CD4-positive, CD25-positive, alpha-beta regulatory T cell (primary cell): ENCODE measurements at places on chromosomes 1 and 21. TPM values are rescaled to one million over a fixed set of nuclear protein-coding genes. Genes with fewer than 3 reads are reported as not detected.

ERICH3 gene
- not detected for total RNA-seq

PLEKHG5 gene
- 5.0 TPM for total RNA-seq

AHCTF1 gene
- total RNA-seq = 77.0 TPM

LRRC7 gene
- total RNA-seq = 0.15 TPM

SMCP gene
- not detected for total RNA-seq

MAGOH gene
- 58.1 TPM for total RNA-seq

TNFRSF4 gene
- 65.8 TPM for total RNA-seq

CLIC6 gene
- not detected for total RNA-seq

TMEM39B gene
- 13.1 TPM for total RNA-seq

CNKSR1 gene
- total RNA-seq = 7.0 TPM

EPHB2 gene
- not detected for total RNA-seq

SLAMF9 gene
- total RNA-seq = not detected

MXRA8 gene
- 0.17 TPM for total RNA-seq

LRRIQ3 gene
- 0.44 TPM for total RNA-seq

UBL4B gene
- not detected for total RNA-seq

DISC1 gene
- 25.5 TPM for total RNA-seq

TTC24 gene
- total RNA-seq = 2.3 TPM

DCST1 gene
- 0.32 TPM for total RNA-seq

NSL1 gene
- total RNA-seq = 24.4 TPM

DNA sequence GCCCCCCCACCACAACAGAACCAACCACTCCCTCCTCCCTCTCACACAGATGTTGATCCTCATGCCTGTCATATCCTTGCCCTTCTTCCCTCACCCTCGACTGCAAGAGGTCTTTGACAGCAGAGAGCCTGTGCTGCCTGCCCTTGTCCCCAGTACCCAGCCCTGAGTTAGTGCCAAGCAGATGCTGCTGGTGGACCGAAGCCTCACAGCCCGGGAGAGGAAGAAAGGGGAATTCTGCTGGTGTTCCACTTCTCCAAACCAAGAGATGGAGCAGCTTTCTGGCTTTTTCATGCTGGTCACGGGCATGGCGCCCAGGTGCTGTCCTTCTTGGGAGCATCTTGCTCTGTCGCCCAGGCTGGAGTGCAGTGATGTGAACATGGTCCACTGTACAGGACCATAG lies 69.1 kb downstream of the SLC66A1 start:
- H3K4me1 ChIP-seq = no peaks in the 10 kb centered on the region
- DNase-seq = no peak
- no peak overlapping the region for H3K4me3 ChIP-seq
- no peaks in the 10 kb centered on the region for H3K27me3 ChIP-seq

GRCh38 chr1:177211231-177211630 lies 40.5 kb downstream of the BRINP2 start:
- no peaks in the 10 kb centered on the region for H3K27me3 ChIP-seq
- no peaks in the 10 kb centered on the region for H3K4me1 ChIP-seq
- no peak overlapping the region for H3K4me3 ChIP-seq
- DNase-seq = no peak
- no peak overlapping the region for H3K27ac ChIP-seq

DNA sequence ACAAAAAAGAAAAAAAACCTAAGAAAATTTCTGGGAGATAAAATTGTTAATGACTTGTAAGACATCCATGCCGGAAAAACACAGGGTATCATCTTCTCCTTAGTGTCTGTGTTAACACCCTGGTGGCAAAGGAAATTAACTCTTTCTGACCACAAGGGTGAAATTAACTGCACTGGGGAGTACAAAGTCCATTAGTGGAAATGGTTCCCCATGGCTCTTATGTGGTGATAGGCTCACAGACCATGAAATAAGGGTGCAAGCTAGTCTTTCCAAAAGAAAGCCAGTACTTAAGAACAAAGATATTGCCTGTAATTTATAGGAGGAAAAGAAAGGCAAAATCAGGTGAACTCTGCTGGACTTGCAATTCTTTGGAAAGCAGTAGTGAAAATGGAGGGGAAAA lies 185.4 kb downstream of the LRRIQ3 start:
- no peak overlapping the region for H3K27ac ChIP-seq
- no peaks in the 10 kb centered on the region for H3K36me3 ChIP-seq
- H3K4me3 ChIP-seq = no peak overlapping the region
- H3K27me3 ChIP-seq = no peaks in the 10 kb centered on the region
- H3K4me1 ChIP-seq = no peaks in the 10 kb centered on the region

- no peaks in the 10 kb centered on the region for H3K36me3 ChIP-seq
- H3K4me3 ChIP-seq = no peak overlapping the region
- no peak for DNase-seq
- no peaks in the 10 kb centered on the region for H3K27me3 ChIP-seq
Measured at GRCh38 chr1:87295445-87296110, 33.1 kb upstream of the LMO4 start.

DNA sequence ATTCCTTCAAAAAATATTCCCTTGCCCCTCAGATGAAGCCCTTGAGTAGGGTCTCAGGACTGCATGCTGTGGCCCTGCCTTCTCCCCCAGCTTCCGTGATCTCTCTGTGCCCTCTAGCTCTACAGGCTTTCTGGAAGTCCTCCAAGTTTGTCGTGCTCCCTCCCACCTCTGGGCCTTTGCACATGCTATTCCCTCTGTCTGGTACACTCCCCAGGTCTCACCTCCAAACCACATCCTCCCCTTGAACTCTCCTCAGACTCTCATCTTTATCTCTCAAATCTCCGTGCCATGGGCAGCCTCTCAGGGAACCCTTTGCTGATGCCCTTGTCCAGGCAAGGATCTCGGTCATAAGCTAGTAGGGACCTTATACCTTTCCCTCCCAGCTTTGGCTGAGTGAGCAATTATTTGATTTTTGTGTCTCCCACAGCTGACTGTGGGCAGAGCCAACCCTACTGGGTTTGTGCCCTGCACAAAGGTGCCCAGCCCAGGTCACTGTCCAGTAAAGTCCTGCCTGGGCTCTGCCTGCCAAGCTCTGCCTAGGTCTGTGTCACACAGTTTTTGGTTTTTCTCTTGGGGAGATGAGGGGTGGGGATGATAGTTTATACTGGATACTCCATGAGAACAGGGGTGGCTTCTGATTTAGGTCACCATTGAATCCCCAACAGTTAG lies 188.1 kb downstream of the ZNF281 start:
- no peak overlapping the region for H3K4me3 ChIP-seq
- DNase-seq = peak; percentile 26
- no peaks in the 10 kb centered on the region for H3K27me3 ChIP-seq
- H3K4me1 ChIP-seq = peaks cover 16% of the 10 kb centered on the region

GRCh38 chr1:97832481-97832880 lies 88.4 kb downstream of the DPYD start:
- H3K27me3 ChIP-seq = no peaks in the 10 kb centered on the region
- no peak overlapping the region for H3K27ac ChIP-seq
- no peaks in the 10 kb centered on the region for H3K4me1 ChIP-seq
- no peak for DNase-seq
- H3K36me3 ChIP-seq = no peaks in the 10 kb centered on the region

DNA sequence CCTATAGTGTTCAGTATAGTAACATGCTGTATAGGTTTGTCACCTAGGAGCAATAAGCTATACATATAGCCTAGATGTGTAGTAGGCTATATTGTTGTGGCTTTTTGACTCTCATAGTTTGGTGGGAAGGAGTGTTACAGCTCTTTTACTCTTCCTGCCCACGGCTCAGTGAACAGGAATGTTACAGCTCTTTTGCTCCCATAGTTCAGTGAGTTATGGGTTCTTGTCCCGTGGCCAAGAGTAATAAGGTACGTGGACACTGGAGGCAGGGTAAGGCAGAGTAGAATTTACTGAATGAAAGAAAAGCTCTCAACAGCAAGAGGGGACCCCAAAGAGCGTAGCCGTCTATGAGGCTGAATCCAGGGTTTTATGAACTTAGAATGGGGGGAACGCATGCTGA lies 734.3 kb downstream of the ADGRL2 start:
- no peak for DNase-seq
- H3K27me3 ChIP-seq = no peaks in the 10 kb centered on the region
- no peak overlapping the region for H3K27ac ChIP-seq
- H3K4me3 ChIP-seq = no peak overlapping the region
- no peaks in the 10 kb centered on the region for H3K36me3 ChIP-seq
- no peaks in the 10 kb centered on the region for H3K4me1 ChIP-seq

- no peaks in the 10 kb centered on the region for H3K27me3 ChIP-seq
- no peak overlapping the region for H3K27ac ChIP-seq
- peak; percentile 28 for DNase-seq
- peak overlapping the region; percentile 67 for H3K4me3 ChIP-seq
- H3K4me1 ChIP-seq = peaks cover 19% of the 10 kb centered on the region
Measured at GRCh38 chr1:150516050-150516591, 569 bp downstream of the FALEC start.

GRCh38 chr1:6056572-6056948 lies 10.9 kb downstream of the KCNAB2 start:
- H3K36me3 ChIP-seq = peaks cover 42% of the 10 kb centered on the region
- H3K27ac ChIP-seq = no peak overlapping the region
- H3K4me1 ChIP-seq = no peaks in the 10 kb centered on the region
- H3K27me3 ChIP-seq = no peaks in the 10 kb centered on the region
- DNase-seq = no peak

- no peak for DNase-seq
- no peak overlapping the region for H3K27ac ChIP-seq
- no peaks in the 10 kb centered on the region for H3K27me3 ChIP-seq
- peaks cover 5% of the 10 kb centered on the region for H3K4me1 ChIP-seq
Measured at GRCh38 chr1:8562881-8563865, 245.3 kb downstream of the SLC45A1 start.

DNA sequence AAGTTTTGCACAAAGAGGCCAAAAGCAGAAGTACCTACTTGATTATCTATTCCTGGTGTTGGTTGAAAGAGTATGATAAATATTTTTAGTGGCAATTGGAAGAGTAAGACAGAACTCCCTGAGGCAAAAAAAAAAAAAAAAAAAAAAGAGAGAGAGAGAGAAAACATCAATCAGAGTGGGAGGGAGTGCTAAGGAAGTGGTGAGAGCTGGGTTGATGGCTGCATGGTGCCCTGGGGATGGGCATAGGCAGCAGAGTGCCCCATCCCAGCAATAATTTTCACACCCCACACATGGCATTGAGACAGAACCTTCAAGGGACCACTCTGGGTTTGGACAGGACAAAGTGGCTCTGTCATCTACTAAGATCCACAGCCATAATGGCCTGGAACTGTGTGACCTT lies 59.4 kb upstream of the FAM20B start:
- H3K36me3 ChIP-seq = no peaks in the 10 kb centered on the region
- no peak overlapping the region for H3K27ac ChIP-seq
- H3K27me3 ChIP-seq = no peaks in the 10 kb centered on the region
- H3K4me1 ChIP-seq = no peaks in the 10 kb centered on the region
- no peak overlapping the region for H3K4me3 ChIP-seq

DNA sequence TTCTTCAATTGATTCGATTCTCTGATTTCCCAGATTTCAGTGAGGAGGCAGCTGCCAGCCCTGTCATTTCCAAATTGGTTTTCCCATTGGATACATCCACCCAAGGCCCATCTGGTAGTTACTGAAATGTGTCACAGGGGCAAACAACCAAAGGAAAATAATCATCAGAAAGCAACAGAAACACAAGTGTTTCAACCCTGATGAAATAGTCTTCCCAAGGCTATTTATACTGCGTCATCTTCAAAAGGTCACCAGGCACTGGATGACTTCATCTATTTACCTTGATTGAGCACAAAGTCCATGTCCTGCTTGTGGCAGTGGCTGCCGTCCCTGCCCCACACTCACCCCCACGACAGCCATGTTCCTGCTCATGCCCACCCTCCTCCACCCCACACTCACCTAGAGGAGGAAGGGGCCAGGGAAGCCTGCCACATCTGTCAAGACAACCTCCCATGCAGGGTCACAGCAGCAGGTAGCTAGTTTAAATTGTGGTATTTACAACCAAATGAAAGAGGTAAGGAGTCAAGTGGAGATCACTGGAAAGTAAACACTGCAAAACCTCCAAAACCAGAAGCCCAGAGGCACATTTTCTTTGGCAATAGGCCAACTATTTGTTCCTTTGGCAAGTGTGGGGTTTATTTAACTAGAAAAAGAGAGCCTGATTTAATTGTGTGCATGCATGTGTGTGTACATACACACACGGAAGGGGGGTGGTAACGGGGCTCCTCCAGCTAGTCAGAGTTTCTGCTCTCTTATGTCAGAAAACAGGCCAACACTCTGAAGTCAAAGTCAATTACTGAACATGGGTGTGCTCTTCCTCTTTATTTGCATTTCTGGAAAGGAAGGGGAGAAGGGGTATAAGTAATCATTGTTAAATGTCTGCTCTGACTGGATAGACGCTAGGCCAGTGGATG lies 49.5 kb upstream of the RAB4A start:
- H3K4me1 ChIP-seq = no peaks in the 10 kb centered on the region
- H3K27ac ChIP-seq = no peak overlapping the region
- no peak overlapping the region for H3K4me3 ChIP-seq
- no peak for DNase-seq
- no peaks in the 10 kb centered on the region for H3K36me3 ChIP-seq

- no peak for DNase-seq
- no peak overlapping the region for H3K4me3 ChIP-seq
- peaks cover under 1% of the 10 kb centered on the region for H3K27me3 ChIP-seq
- no peak overlapping the region for H3K27ac ChIP-seq
Measured at GRCh38 chr1:55007625-55008024, 8.9 kb downstream of the BSND start.

- H3K36me3 ChIP-seq = peaks cover 51% of the 10 kb centered on the region
- H3K4me1 ChIP-seq = peaks cover 15% of the 10 kb centered on the region
- DNase-seq = peak; percentile 72
- peak overlapping the region; percentile 13 for H3K4me3 ChIP-seq
Measured at GRCh38 chr1:10170239-10170574, 40.2 kb upstream of the KIF1B start.

- H3K4me3 ChIP-seq = no peak overlapping the region
- peaks cover 31% of the 10 kb centered on the region for H3K4me1 ChIP-seq
- H3K27ac ChIP-seq = peak overlapping the region; percentile 26
- H3K27me3 ChIP-seq = no peaks in the 10 kb centered on the region
- H3K36me3 ChIP-seq = peaks cover 4% of the 10 kb centered on the region
Measured at GRCh38 chr1:15954316-15954715, 21.6 kb downstream of the ZBTB17 start.

DNA sequence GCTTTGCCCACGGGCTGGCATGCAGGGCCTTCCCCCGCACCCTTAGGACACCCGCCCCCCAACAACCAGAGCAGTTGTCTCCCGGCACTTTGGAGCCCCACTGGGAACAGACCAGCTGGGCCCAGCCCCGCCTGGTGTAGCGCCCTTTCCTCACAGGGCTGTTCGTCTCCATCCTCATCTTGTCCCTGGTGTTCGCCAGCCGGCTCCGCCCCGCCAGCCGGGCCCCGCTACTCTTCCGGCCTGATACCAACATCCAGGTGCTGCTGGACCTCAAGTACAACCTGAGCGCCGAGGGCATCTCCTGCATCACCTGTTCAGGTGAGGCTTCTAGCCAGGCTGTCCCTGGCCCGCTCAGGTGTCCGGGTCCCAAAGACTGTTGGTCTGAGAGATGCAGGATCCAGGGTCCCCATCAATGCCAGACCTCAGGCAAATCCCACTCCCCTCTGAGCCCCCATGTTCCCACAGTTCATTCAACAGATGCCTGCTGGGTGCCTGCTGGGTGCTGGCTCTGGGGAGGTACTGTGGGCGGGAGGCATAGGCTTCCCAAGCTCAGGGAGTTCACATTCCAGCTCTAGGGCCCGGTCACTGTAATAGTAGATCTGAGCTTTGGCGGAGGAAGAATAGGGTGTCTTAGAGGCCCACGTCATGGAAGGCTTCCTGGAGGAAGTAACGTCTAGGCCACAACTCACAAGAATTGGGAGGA lies 41.7 kb downstream of the DISP3 start:
- H3K27ac ChIP-seq = no peak overlapping the region
- no peaks in the 10 kb centered on the region for H3K27me3 ChIP-seq
- H3K4me3 ChIP-seq = no peak overlapping the region
- H3K36me3 ChIP-seq = no peaks in the 10 kb centered on the region

GRCh38 chr1:224615861-224616755 lies at the start of gene CNIH3:
Gene CNIH3 (plus strand): TSS chr1:224616317. CDS start chr1:224617175, 858 bp downstream.
- peak within 1 kb of the TSS; percentile 26 for H3K4me3 ChIP-seq
- H3K27me3 ChIP-seq = peaks cover 26% of the 10 kb centered on the region
- H3K36me3 ChIP-seq = no peaks in the 10 kb centered on the region
- H3K27ac ChIP-seq = no peak within 1 kb of the TSS
- DNase-seq = peak; percentile 29
